CD4-positive, alpha-beta T cell treated with Interferon gamma for 1 hour (primary cell): ENCODE measurements at places on chromosomes 16 and 17.
A peak's percentile ranks its signal among the peaks of the same experiment; 100 is the strongest.

- no peak for DNase-seq
Observed at GRCh38 chr16:89137666-89138512, 33.7 kb upstream of the CDH15 start.

- DNase-seq: no peak
Observed at GRCh38 chr16:17491140-17491662, 20.4 kb upstream of the XYLT1 start.

- DNase-seq: no peak
Observed at GRCh38 chr16:30459456-30459855, 13.1 kb upstream of the ITGAL start.

DNA sequence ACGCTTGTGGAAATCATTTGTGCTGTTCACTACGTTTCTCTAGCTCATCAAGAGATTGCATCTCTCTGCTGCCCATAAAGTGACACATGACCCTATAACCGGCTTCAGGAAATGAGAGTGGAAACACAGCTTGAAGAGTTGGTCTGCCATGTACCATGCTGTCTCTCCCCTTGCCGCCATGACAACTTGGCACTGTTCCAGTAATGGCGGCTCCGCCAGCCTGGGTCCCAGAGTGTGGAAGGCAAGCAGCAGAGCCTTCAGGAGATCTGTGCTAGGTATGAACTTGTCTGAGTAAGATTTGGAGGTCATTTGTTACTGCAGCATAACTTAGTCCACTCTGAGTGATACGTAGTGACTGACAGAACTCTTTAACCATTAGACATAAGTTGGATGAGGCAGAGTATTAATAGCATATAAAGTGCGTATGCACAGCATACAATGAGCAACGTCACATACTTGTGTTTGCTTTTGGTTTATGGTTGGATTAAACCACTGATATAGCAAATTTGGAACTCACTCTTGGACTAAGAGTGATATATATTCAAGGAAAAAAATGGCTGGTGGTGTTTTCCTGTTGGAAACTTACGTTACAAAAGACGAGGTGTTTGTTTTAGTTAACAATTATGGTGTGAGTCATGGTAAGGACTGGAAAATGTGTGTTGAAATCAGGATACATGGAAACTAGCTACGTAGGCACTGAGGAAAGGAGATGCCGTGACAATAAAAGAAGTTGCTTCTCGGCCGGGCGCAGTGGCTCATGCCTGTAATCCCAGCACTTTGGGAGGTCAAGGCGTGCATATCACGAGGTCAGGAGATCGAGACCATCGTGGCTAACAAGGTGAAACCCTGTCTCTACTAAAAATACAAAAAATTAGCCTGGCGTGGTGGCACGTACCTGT lies 24.4 kb upstream of the PMP22 start:
- DNase-seq: no peak

DNA sequence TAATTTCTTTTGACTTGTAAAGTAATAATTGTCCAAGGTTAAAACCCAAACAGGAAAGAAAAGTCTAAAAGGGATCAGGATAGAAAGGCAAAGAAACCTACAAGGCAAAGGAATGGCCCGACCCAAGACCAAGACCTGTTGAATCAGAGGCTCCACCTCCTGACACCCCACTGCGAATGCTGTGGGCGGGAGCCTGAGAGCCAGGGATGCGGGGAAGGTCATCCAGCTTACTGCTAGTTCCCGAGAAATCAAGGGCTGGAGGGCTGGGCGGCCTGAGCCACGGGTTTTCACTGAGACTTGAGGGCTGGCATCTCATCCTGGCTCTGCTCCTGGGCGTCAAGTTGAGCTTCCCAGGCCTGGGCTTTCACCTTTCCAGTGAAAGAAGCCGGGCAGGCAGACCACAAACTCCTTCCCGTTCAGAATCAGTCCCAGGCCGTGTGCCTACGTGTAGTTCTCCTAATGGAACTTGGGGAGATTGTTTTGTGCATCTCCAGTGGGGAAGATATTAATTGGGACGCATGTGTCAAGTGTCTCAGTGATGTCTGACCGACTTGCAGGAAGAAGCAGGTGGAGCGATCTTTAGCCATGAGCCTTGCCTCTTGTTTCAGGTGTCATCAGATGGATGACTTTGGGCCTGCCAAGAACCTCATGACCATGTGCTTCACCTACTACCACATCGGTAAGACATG lies 36.9 kb downstream of the CIBAR2 start:
- no peak for DNase-seq

- DNase-seq: no peak
Observed at GRCh38 chr17:57463103-57463885, 207.0 kb downstream of the MSI2 start.

GRCh38 chr17:63486317-63487013 lies 9.6 kb downstream of the ACE start:
- no peak for DNase-seq

DNA sequence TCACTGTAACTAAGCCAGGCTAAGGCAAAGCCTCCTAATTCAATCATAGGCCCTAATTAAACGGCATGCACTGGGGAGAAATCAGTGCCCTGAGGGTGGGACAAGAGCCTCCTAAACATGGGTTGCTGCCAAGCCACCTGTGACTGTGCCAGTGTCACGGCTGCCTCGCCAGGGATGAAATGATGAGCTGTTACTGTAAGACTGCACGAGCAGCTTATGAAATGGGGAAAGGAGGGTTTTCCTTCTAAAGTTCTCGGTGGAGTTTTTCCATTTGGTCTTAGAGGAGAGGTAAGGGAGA lies 12.7 kb downstream of the TMEM11 start:
- DNase-seq: no peak

DNA sequence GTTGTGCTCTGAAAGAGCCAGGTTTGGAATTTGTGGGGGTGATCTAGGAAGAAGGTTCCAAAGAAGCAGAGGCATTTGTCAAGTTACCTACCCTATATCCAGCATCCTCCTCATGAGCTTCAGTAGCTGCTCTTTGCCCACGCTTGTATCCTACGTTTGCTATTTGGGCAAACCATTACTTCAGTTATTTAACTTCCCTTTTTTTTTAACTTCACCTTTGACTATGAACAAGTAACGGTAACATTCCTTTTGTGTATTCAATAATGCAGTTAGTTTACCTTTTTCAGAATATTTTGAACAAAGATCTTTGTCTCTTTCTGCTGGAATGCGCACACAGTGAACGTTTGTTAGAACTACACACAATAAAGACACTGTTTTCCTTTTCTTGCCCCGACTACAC lies 41.5 kb downstream of the CYB5B start:
- no peak for DNase-seq

- no peak for DNase-seq
Observed at GRCh38 chr16:55498101-55498500, 10.8 kb upstream of the LPCAT2 start.

DNA sequence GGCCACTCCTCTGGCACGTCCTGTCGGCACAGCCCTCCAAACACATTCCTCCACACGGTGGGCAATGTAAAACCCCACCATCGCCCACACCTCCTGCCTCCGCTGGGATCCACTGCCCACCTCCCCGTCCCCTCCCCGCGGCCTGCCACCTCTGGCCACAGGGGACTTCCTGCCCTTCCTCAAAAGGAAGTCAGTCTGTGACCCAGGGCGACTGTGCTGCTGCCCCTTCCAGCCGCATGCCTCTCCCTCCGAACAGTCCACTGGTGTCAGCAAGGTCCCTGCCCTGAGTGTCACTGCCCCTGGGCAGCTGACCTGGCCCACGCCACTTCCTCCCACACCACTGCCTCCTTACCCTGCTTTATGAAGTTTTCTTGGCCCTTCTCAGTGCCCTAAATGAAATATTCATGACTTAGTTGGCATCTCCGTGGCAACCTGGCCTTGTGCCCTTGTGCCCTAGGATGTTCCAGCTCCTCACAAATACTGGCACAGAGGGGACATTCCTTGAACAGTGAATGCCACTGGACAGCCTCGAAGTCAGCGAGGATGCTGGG lies 2.0 kb downstream of the PLD6 start:
- peak; percentile 8 for DNase-seq

DNA sequence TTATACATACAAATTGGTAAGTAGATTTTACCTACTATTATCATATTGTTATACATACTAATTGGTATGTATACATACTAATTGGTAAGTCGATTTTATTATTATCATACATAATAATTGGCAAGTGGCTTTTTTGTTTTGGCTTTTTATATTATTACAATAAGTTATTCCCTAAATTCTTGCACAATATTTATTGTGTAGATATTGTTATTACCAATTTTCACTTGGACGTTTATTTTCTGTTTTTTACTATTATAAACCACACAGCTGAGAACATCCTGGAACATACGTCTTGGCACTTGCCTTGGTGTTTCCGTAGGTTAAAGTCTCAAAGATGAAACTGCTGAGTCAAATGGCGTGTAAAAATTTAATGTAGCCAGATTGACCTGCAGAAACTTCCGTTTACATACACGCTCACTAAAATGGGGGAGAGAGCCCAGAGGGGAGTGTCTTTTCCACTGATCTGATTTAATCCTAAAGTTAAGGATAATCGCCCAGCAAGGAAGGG lies 18.9 kb downstream of the GNGT2 start:
- DNase-seq: no peak

DNA sequence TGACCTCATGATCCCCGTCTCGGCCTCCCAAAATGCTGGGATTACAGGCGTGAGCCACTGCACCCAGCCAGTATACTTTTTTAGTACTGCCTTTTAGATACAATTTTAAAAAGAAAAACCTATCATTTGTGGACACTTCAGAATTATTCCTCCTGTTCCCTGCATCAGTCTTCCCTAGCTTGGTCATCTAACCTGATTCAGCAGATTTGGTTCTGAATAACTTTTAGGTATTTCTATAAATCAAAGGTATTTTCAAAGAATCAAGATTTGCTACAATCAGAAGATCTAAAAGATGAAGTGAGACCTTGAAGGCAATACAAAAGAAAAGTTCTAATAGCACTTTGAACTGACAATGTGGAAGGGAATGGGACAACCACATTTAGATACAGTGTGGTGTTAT lies 30.0 kb downstream of the MBTD1 start:
- DNase-seq: no peak

DNA sequence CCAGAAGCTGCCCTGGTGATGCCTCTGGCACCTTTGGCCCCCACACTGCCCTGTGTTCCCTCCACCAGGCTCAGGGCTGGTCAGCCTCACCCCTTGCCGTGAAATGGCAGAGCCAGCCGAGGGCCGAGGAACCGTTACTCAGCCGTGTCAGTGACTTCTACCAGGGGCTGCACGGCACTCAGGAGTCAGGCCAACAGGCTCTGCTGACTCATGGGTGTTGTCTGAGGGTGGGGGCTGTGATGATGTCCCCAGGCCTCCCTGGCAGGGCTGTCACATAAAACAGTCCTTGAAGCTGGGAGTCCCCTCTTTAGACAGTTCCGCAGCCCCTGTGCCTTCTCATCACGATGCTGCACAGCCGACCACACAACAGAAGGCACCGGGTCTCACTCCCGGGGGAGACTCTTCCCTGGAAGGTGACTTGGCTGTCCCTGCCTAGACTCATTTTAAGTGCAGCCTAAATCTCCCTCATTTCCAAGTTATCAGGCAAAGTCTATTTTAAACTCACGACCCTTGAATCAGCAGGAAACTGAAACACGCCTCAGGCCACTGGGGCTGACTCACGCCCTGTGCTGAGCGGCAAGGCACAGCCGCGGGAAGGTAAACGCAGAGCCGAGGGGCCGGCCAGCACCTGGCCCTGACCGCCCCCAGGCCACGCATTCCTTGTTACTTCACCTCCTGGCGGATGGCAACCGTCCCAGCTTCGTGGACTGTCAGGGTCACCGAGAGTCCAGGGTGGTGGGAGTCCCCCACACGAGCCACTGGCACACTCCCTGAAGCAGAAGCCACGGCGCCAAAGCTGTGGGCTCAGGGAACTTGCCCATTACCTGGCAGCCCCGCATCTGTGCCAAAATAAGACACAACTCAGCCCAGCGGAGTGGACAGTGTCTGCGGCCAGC lies 102.6 kb downstream of the ZNF778 start:
- no peak for DNase-seq

- DNase-seq: no peak
Observed at GRCh38 chr17:42548993-42549755, 3.5 kb upstream of the HSD17B1 start.

DNA sequence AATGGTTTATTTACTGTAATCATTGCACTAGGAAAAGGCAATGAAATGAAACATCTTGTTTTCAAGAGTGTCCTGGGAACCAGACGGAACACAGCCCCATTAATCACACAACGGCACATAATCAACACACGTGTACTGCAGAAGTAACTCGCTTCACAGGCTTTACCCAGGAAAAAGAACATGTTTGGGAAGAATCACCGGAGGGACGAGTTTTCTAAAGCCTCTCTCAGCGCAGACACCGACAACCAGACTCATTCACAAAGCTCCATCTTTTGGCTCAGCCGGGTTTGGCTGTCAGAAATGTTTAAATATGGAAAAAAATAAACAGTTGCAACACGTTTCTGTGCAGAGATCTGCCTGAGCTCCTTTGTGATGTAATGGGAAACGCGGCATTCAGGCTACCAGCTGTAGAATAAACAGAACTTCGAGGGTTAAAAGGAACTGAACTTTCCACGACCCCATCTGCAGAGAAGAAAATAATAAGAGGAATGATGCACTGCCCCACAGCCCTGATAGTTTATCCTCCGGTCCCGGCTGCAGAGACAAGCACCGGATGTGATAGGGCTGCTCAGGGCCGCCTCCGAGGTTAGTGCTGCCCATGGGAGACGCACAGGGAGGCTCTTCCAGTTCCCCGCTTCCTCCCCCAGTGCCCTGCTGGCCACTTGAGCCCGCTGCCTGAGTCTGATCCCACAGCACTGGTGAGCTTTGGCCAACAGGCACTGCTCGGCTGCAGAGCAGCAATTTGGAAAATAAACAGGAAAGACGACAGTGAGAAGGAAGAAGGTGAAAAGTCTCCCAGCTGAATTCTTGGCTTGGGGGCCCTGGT lies 119.8 kb downstream of the HIC1 start:
- DNase-seq: no peak

GRCh38 chr16:88195269-88195705 lies 187.5 kb upstream of the ZNF469 start:
- DNase-seq: no peak

DNA sequence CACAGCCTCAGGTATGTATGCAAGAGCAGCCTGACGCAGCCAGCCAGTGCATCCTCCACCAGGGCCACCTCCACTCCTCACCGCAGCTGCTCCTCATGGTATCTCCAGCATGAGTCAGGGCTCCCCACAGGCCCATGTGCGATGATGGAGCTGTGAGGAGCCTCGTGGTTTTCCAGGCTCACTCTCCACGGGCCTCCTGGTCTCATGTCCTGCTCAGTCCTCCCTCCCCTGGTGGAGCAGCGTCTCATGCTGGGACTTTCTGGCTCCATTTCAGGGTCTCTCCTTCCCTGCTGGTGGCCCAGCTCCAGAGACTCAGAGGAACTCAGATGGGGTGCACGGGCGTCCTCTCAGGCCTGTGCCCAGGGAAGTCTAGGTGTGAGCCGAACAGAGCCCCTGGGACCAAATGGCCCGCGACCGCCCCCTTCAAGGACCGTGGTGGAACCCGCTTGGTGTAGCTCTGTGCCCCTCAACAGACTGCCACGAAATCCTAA lies 70.4 kb downstream of the METRNL start:
- no peak for DNase-seq
